ENCODE measurements at places on chromosomes 1 and 21. TPM values are rescaled to one million over a fixed set of nuclear protein-coding genes. Genes with fewer than 3 reads are reported as not detected.

CD1B gene
- not detected for total RNA-seq

DIRAS3 gene
- 0.47 TPM for total RNA-seq

CAPZB gene
- total RNA-seq = 332 TPM

LIN28A gene
- not detected for total RNA-seq

TGFB2 gene
- 0.04 TPM for total RNA-seq

OR4F16 gene
- not detected for total RNA-seq

PAQR7 gene
- 8.6 TPM for total RNA-seq

KCNT2 gene
- not detected for total RNA-seq

CYP4X1 gene
- total RNA-seq = not detected

HCN3 gene
- total RNA-seq = 1.6 TPM

C1orf141 gene
- not detected for total RNA-seq

GJA8 gene
- total RNA-seq = not detected

ICOSLG gene
- total RNA-seq = 0.92 TPM

NR1I3 gene
- total RNA-seq = not detected

SPATA45 gene
- total RNA-seq = not detected

ATPAF1 gene
- 45.0 TPM for total RNA-seq

OVAAL gene
- total RNA-seq = not detected

TPTE gene
- total RNA-seq = not detected

HEYL gene
- 0.26 TPM for total RNA-seq

OLIG2 gene
- not detected for total RNA-seq

OR10Z1 gene
- not detected for total RNA-seq

SPRR1A gene
- not detected for total RNA-seq

MNDA gene
- 0.20 TPM for total RNA-seq

PCSK9 gene
- not detected for total RNA-seq

GRHL3 gene
- total RNA-seq = not detected

UTS2 gene
- total RNA-seq = 0.74 TPM

MATN1 gene
- total RNA-seq = 1.5 TPM

LYPD8 gene
- total RNA-seq = not detected

KLHDC9 gene
- total RNA-seq = 0.46 TPM

OR2L3 gene
- not detected for total RNA-seq

NIBAN1 gene
- total RNA-seq = 8.1 TPM

All from activated naive CD8-positive, alpha-beta T cell treated with anti-CD3 and anti-CD28 coated beads for 36 hours (primary cell).